ENCODE measurements at places on chromosomes 5 and 9. TPM values are rescaled to one million over a fixed set of nuclear protein-coding genes. Genes with fewer than 3 reads are reported as not detected.

DNA sequence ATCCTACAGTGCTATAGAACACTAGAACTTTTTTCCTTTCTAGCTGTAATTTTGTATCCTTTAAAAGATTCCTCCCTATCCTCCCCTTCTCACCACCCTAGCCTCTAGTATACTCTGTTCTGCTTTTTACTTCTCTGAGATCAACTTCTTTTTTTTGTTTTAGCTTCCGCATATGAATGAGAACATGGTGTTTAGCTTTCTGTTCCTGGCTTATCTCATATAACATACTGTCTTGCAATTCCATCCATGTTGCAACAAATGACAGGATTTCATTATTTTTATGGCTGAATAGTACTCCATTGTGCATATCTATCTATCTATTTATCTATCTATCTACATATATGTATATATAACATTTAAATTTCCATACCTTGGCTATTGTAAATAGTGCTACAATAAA, 126.0 kb upstream of the MAN2A1 start:
- no peak for DNase-seq

DNA sequence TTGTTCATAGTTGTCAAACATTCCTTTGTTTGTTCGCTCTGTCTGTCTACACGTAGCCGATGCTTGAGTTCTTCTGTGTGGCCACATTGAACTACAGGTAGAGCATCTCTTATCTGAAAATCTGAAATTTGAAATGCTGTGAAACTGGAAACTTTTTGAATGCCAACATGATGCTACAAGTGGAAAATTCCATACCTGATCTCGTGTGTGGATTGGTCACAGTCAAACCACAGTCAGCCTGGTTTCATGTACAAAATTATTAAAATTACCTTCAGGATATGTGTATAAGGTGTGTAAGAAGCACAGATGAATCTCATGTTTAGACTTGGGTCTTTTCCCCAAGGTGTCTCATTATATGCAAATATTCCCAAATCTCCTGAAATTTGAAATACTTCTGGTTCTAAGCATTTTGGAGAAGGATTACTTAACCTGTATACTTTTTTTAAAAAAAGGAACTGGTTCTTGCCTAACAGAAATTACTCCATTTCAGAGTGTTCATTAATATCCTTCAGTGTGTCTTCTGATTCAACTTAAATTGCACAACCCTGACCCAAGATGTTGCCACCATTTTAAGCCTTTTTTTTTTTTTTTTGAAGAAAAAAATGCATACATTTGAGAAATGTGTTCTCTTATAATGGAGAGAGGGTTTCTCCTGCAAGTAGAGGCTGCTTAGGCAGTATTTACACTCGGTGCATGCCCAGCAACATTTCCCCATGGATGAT, 254.3 kb downstream of the MAST4 start:
- DNase-seq: no peak

GRCh38 chr5:56585999-56586691, 229.2 kb upstream of the MAP3K1 start:
- DNase-seq: no peak

GRCh38 chr5:72485430-72485974, 21.7 kb downstream of the ZNF366 start:
- no peak for DNase-seq

GRCh38 chr9:120386390-120387131, 193.4 kb downstream of the CDK5RAP2 start:
- DNase-seq: no peak

DNA sequence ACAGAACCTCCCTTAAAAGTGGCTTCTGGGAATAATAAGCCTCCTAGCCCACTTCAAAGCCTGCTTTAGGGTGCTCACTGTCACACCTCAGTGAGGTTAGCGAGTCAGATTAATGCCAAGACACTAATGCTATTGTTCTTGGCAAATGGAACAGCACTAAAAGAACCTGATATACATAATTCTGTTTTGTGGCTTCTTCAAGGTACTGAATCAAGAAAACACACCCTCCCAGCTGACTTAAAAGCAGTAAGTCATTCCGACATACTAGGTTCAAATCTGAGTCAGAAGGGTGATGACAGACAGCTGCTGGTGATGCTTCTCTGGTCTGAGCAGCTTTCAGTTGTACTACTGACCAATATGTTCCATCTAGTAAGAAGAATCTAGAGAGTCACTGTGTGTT, 121.6 kb downstream of the OXCT1 start:
- DNase-seq: no peak

GRCh38 chr9:107397076-107398044, 92.2 kb downstream of the KLF4 start:
- peak; percentile 49 for DNase-seq

- DNase-seq: peak; percentile 96
Measured at GRCh38 chr9:121369595-121370265, at the start of gene STOM. STOM (minus strand) TSS chr9:121370250; CDS start chr9:121370187, 63 bp downstream.

GRCh38 chr5:84642795-84643194, 258.1 kb upstream of the EDIL3 start:
- DNase-seq: no peak

GRCh38 chr9:98639133-98639532, 69.6 kb downstream of the GABBR2 start:
- DNase-seq: no peak

Gene TMEFF1
- not detected for total RNA-seq

Gene OR1Q1
- total RNA-seq: not detected
